ENCODE measurements at places on chromosomes 16 and 17.

DNA sequence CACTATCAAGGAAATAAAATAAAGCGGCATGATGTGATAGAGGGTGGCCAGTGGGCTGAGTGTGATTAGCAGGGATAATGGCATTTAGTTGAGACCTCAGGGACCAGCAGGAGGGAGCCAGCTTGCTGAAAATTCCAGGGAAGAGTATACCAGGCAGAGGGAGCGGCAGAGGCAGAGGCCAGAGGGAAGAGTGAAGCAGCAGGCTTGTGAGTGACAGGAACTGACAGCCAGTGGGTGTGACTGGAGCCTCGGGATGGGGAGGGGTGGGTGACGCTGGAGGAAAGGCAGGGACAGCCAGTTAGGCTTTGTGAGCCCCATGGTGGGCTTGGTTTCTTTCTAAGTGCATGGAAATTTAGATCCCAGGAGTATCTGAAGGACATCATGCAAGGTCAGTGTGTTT lies 209.7 kb upstream of the CACNG3 start:
- no peak for DNase-seq

DNA sequence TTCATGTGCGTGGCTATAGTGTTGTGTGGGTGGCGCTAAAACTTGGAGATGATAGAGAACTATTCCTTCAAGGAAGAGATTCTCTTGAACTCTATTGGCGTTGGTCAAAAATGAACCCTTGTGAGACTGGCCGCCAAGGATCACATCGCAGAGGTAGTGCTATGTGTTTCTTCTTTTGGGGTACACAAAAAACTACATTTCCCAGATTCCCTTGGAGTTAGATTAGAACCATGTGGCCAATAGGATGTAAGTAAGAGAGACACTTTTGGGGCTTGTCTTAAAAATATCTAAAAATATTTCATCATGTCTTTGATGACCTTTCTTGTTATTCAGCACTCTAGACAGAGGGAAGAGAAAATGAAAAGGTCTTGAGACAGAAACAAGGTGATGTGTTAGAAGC lies 25.4 kb upstream of the DYNLRB2 start:
- DNase-seq = no peak

DNA sequence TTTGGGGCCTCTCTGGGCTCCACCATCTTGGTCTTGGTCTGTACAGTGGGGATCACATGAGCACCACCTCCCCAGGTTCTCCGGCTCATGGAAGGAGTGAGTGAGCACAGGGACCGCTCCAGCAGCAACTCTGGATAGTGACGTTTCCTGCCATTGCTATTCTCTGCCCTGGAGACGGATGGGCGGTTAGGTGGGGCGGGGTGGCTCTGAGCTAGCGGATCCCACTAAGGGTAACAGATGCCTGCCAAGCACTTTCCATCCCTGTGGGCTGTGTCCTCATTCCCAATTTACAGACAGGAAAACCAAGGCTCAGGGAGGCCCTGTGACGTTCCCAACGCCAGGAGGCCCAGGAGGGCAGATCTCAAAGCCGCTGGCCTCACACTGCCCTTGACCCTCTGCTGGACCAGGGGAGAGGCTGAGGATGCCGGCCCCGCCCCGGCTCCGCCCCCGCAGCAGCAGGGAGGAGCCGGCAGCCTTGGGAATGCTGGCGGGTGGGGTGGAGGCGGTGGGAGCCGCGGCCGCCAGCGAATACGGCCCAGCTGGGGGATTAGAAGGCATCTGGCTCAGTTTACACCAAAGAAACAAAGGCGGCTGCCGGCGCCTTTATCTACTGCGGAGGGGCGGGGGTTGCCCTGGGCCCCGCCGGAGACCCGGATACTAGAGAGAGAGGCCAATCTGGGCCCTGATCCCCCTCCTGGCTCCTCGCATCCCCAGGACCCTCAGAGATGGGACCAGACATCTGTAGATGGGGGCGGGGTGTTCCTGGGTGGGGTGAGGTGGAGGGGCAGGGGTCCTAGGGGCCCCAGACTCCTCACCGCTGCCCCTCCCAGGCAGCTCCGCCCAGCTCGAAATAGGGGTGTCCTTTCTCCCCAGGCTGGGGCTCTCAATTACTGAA lies 122.3 kb upstream of the CIBAR2 start:
- DNase-seq = no peak

DNA sequence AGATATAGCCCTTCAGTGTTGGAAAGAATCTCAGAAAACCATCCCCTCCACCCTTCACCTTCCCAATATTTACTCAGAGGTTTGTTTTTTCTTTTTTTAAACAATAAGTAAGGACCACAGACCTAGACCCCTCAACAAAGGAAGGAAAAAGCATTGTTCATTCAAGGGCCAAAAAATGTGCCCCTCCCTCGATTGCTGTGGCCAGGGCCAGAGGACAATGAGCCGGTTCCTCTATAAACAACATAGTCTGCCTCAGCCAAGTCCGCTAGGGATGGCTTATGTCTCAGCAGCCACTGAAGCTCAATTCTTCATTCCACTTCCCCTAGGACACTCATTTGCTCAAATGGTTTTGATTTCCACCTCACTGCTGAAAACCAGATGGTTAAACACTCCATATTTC lies 24.0 kb downstream of the TRIM16 start:
- no peak for DNase-seq

GRCh38 chr17:30296499-30297080 lies 4.8 kb upstream of the BLMH start:
- no peak for DNase-seq

GRCh38 chr17:35428229-35428628 lies 4.1 kb downstream of the SLFN12 start:
- DNase-seq = no peak

DNA sequence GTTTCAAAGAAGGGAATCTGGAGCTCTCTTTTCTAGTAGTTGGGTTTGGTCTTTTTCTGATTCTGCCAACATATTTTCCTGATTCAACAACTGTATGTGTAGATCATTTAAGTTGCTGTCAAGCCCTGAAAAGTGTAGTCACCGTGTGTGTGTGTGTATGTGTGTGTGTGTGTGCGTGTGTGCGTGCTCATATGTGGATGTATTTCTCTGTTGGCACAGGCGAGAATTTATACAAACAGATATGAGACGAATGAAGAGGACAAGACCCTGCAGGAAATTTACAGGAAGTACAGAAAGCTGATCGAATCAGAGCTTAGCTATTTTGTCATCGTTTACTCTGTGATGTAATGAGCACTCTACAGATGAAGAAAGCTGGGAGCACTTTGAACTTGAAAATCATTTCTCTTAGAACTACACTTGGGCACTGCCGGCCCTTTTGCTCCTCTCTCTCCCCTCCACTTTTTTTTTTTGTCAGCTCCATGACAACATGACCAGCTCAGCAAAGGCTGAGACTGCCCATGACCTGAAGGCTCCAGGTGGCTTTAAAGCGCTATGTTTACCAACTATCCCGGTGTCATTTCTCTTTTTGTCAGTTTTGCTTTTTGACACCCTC lies 11.2 kb downstream of the FBXO39 start:
- no peak for DNase-seq

- DNase-seq = no peak
Observed at GRCh38 chr17:48445248-48445620, 15.2 kb upstream of the SKAP1 start.

DNA sequence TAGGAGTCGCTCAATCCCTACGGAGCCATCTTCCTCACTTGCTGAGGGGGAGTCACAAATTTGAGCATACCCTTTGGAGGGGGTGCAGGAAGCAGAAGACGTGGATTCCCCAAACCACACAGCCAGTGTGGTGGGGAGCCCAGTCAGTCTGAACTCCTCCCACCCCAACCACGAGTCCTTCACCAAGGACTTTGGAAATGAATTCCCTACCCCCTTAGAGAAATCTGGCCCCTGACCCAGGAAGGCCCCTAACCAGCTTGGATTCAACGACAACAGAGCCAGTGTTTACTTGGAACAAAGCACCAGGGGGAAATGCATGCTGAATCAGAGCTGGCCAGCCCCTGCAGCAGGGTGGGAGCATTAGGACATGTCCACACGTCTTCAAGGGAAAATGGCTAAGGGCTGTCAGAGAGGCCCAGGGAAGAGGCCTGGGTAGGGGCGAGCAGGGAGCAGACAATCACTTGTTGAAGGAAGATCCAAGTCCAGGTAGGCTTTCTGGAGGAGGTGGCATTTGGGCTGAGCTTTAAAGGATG lies 5.5 kb upstream of the TMEM92 start:
- DNase-seq = peak; percentile 4

- no peak for DNase-seq
Observed at GRCh38 chr17:6153375-6153774, 83.2 kb downstream of the WSCD1 start.

DNA sequence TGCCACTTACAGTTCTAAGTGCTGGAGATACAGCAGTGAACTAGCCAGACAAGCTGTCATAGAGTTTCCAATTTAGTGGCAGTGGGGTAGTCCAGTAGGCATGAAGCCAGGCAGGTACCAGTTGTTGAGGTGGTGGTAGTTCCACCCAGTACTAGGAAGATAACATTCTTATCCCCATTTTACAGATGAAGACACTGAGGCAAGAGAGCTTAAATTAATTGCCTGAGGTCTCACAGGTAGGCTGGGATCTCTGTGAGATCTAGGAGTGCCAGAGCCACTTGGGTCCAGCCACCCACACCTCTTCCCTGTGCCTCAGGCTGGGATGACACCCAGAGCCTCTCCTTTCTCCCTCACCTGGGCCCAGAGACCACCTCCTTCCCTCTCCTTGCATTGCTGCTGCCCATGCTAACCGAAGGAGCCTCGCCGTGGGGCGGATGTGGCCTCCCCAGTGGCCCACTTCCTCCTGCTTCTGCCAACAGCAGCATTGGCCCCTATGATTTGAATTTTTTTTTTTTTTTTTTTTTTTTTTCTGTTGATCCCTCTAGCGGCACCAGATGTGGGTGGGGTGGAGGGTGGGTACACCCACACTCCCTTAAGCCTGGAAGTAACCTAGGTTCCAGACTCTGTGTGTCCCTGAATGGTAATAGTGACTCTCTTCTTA lies 114.0 kb downstream of the PRKCB start:
- DNase-seq = peak; percentile 56

DNA sequence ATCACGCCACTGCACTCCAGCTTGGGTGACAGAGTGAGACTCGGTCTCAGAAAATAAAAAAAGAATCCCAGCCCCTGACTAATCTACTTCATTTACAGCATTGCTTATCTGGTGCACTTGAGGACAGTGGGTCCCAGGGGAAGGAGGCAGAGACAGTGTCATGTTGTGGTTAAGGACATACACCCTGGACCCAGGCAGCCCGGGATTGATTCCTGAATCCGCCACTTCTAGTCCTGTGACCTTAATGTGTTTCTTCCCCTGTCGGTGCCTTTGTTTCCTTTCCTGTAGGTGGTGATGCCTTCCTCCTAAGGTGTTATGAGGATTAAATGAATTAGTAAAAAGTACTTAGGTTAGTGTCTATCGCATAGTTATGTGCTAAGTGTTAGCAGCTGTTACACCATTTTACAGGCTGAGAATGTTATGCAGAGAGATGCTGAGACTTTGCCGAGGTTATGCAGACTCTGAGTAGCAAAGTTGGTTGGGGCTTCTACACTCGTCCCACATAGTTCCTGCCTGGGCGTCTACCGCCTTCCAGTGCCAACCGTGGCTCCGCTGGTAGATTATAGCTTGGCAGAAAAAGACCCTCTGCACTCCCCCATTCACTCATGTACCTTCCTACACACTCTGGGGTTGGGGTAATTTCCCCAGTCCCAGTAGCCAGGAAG lies 74.8 kb downstream of the RAB11FIP4 start:
- no peak for DNase-seq

- DNase-seq = peak; percentile 27
Observed at GRCh38 chr17:17058304-17058703, 16.0 kb downstream of the MPRIP start.

- DNase-seq = no peak
Observed at GRCh38 chr17:67520252-67520906, 143.3 kb downstream of the PITPNC1 start.

- no peak for DNase-seq
Observed at GRCh38 chr17:72171703-72172667, 51.2 kb downstream of the SOX9 start.

DNA sequence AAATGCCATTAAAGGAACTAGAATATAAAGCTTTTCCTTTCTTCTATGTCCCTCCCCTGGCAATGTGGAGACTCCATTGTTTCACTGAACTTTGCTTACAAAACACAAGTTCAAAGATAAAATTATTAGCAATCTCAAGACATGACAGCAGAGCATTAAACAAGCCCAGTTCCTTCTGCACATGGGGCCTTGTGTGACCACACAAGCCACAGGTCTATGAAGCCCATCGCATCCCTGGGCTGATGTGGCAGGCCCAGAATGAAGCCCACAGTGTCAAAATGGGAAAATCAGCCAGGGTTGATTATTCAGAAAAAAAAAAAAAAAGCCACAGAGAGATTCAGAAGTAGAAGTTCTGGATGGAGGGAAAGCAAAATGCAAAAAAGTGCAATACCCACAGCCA lies 12.9 kb upstream of the SLC39A11 start:
- no peak for DNase-seq

DNA sequence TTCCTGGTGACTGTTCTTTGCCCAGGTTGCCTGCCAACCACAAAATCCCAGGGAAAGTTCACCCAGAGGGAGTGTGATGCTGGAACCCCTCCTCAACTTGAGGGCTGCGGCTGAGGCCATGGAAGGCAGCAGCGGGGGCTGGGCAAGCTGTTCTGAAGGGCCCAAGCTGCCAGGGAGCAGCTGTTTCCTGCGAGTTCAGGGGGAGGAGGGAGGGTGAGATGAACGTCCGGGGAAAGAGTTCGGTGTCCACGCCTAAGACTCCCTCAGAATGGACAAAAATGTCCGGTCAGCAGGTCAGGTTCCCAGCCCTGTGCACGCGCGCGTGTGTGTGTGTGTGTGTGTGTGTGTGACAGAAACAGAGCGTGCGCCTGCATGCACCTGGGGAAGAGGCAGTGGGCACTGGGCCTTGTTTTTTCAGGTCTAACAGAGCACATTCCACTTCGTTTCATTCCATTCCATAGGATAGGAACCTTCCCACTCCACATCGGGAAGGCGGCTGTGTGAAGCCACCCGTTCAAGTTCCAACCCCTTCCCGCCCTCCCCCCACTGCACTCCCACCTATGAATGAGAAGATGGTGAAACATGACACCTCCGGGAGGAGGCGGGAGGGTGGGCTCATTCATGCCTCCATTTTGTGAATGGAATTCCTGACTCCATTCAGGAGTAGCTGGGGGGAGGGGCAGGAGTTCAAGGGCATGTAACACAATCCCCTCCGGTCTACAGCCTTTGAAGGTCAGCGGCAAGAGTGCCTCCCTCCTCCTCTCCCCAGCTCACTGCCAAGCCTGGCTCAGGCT lies 15.7 kb downstream of the ETV4 start:
- no peak for DNase-seq

- DNase-seq = no peak
Observed at GRCh38 chr17:68800751-68801150, 154.4 kb downstream of the ABCA8 start.

DNA sequence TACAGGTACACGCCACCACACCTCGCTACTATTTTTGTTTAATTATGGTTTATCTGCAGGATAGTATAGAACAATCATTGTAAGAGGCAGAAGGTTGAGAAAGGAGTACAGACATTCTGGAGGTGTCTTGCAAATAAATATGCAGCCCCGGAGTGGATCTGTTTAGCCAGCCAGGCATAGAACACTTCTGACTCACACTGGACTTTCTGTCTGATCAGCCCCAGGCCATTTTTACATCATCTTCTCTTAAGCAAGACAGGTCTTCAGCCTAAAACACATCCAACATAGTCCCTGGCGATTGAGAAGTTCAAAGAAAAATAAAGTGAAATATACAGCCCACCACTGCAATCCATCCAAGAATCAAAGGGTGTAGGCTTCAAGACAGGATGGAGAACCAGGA lies 81.4 kb downstream of the XYLT1 start:
- DNase-seq = no peak

- DNase-seq = no peak
Observed at GRCh38 chr16:15973421-15973820, 24.0 kb downstream of the ABCC1 start.

All from activated CD4-positive, CD25-positive, alpha-beta regulatory T cell treated with anti-CD3 and anti-CD28 coated beads, Interleukin-2, amount 50 U/mL, for 72 hours (primary cell).